HT1080 (cell line): ENCODE measurements at places on chromosomes 1 and 21. TPM values are rescaled to one million over a fixed set of nuclear protein-coding genes. Genes with fewer than 3 reads are reported as not detected.

NES gene
- total RNA-seq, result 0.03 and 0.13 TPM in 2 replicates

DTL gene
- 55.8 and 66.3 TPM in 2 replicates for total RNA-seq

C1orf115 gene
- total RNA-seq, result 4.3 and 4.9 TPM in 2 replicates

AKR7A3 gene
- total RNA-seq, result 0.07 and 0.23 TPM in 2 replicates

NBPF12 gene
- total RNA-seq, result 1.7 and 2.3 TPM in 2 replicates

LRRC38 gene
- total RNA-seq, result 0.43 and 0.71 TPM in 2 replicates

NPR1 gene
- 0.02 and 0.03 TPM in 2 replicates for total RNA-seq

TRIM58 gene
- total RNA-seq, result 3.7 and 4.5 TPM in 2 replicates

LRRN2 gene
- total RNA-seq, result 0.06 and 0.07 TPM in 2 replicates

ZBTB37 gene
- total RNA-seq, result 3.6 and 3.8 TPM in 2 replicates

DYNLT5 gene
- not detected in 2 replicates for total RNA-seq

NHLH2 gene
- total RNA-seq, result not detected in 2 replicates

CSMD2 gene
- total RNA-seq, result 2.1 and 2.3 TPM in 2 replicates

AUNIP gene
- total RNA-seq, result 12.8 and 15.8 TPM in 2 replicates

TAS1R1 gene
- total RNA-seq, result not detected in 2 replicates

LGALS8 gene
- total RNA-seq, result 20.8 and 43.6 TPM in 2 replicates

CCT3 gene
- 450 and 472 TPM in 2 replicates for total RNA-seq

GBP7 gene
- not detected in 2 replicates for total RNA-seq
